NCI-H1436 treated with DMSO at 0.1 percent for 48 hours (cell line): ENCODE measurements at places on chromosomes 3 and 15.

- no peak for DNase-seq
Observed at GRCh38 chr3:168085491-168086119, 10.1 kb downstream of the GOLIM4 start.

DNA sequence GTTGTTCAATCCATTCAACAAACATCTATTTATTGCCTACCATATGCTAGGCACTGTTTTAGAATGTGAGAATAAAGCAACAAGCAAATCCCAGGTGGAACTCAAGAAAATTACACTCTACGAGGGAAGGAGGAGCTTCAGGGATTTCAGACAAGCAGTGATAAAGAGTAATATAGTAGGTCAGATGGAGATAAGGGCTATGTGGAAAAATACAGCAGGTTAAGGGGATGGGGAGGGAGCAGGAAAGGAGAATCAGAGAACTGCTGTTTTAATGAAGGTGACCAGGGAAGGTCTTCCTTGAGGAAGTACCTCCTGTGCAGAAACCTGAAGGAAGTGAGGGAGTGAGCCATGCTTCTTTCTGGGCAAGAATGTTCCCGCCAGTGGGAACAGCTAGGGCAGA is 47.2 kb upstream of the NEO1 start:
- no peak for DNase-seq

GRCh38 chr3:108667312-108667711 is 77.8 kb downstream of the DZIP3 start:
- DNase-seq = no peak

DNA sequence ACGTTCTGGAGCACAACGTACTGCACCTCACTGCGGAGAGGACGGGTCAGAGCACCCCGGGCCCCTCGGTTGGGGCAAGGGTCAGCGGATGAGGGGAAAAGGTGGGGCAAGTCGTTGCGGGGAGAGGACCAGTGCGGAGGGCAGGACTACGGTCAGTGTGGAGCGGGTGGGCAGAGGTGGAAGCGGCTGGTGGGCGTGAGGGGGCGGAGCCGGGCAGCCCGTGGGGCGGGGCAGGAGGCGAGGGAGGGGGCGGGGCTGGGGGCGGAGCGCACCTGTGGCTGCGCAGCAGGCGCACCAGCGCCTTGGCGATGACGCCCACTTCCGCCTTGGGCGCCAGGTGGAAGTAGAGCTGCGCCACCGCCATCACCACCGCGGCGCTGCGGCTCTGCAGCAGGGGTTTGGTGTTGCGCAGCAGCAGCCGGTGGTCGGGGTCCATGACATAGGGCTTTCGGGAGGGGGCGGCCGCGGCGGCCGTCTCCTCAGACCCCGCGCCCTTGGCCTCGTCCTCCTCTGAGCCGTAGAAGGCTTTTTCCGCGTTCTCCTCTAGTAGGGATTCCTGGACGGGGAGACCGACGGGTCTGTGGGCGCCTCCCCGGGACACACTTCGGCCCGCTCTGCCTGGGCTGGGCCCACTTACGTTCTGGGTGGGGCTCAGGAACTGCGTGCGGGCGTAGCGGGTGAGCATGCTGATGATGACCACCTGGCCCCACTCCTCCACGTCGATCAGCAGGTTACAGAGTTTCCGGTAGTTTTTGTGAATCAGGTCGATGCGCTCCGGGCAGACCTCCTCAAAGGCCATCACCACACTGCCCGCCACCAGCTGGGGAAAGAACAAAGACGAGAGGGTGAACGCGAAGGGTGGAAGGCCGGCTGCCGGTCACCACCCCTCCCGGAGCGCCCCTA is 29.2 kb downstream of the AP3B2 start:
- DNase-seq = no peak
